ENCODE measurements at places on chromosomes 7 and 10.

- no peak for DNase-seq
These were observed 28.2 kb upstream of the C10orf53 start for GRCh38 chr10:49651039-49651835.

- DNase-seq = no peak
These were observed 2.4 kb downstream of the PKD2L1 start for GRCh38 chr10:100327718-100328009.

DNA sequence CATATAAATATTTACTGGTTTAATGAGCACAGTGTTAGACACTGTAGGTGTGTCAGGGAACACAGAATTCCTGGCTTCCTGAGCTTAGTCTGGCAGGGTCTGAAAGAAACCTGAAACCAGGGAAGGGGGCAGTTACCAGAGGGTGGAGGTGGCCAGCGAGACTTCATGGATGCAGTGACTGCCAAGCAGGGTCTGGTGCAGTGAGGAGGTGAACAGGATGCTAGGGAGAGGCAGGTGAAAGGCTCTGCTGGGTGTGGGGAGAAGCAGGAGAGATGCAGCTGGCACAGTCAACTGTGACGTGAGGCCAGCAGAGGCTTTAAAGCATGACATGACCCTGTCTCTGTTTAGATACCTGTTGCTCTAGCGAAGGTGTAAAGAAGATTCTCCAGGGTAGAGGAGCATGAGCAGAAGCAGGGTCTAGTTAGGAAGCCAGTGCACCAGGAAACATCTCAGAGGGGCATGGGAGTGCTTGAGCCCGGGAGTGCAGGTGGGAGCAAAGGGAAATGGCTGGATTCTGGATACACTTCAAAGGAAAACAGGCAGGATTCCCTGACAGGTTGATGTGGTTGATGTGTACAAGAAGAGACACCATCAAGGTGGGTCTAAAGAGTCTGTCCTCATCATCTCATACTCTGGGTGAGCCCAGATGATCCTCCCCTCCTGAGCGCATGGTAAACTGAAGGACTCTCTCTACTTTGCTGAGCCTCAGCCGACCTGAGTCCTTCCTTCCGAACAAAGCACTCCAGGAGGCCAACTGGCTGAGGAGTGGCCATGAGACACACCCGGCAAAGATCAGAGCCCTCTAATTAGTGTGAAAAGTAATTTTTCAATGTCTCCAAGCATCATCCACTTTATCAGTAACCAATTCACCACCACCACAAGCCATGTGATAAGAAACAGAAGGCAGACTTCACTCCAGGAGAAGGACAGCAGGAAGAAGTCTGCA lies 186.8 kb downstream of the COBL start:
- DNase-seq = no peak

DNA sequence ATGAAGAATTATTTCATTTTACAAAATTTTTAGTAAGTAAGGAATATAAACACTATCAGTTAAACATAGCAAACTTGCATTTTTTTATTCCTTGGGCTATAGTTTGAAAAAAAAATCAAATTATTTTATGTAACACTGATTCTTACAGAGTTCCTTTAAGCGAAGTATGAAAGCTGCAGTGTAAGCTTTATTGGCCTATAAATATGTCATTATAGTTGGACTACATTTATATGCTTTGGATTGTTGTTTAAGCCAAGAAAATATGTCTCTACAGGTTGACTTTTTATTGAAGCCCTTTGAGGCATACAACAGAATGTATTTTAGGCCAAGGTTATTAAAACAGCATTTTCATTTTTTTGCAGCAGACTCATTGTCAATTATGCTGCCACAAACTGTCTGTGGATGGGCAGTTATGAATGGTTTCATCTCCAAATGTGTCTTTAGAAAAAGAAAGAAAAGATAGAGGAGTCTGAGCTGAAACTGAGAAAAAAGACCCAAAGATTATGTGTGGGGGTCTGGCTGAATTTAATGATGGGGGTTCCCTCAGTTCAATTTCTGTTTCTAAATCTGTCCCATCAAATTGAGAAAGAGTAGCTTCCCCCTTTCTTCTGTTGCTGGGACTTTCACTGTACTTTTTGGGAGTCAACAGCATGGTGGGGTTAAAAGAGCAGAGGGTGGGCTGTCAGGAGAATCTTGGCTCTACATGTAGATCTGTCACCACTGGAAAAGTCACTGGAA lies 43.1 kb downstream of the ARID5B start:
- no peak for DNase-seq

GRCh38 chr10:43040482-43041256 lies 36.2 kb upstream of the RET start:
- DNase-seq = no peak

DNA sequence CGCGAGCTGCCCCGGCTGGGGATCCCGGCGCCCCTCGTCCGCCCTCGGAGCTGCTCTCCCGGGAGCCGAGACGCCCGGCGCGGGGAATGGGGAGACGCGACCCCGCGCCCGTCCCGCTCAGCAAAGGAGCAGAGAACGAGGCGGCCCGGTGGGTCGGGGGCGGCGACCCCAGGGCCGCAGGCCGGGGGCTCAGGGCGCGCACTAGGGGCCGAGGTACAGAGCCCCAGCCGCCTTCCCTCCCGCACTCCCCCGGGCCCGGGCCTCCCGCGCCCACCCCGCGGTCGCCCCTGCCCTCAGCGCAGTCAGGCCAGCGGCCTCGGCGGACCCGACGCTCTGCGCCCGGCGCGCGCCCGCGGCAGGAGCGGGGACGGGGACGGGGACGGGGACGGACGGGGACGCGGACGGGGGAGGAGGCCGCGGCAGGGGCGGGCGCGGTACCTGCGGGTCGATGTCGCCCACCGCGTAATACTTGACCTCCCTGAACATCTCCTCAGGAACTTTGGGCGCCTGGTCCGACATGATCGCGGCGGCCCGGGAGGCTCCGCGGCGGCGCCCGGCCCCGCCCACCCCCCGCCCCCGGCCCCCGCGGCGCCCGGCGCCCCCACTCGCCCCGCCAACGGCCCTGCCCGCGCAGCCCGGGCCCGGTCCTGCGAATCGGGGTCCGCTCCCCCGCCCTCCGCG lies 373 bp downstream of the PAXIP1 start:
- peak; percentile 58 for DNase-seq

DNA sequence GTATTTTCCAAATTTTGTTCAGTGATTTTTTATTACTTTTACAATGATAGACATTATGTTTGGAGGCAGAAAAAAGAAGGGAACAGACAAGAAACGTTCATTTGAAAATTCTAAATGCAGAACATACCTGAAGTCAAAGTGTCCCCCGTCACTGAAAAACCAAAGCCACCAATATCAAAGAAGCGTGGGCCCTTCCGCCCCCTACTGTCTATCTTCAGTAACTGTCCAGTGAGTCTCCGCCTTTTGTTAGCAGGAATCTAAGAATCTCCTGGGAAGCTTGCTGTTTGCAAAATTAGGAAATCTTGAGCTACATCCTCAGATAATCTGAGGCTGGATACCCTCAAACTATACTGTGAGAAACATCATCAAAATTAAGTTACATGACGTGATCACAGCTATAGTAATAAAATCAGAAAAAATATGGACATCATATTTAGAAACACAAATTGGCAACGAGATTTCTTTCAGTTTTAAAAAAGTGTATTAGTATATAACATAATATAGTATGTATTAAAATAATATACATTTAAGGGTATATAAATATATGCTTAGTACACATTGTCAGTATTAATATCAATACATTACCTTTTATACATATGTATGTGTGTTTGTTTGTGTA lies 169.3 kb upstream of the AKR1E2 start:
- no peak for DNase-seq

DNA sequence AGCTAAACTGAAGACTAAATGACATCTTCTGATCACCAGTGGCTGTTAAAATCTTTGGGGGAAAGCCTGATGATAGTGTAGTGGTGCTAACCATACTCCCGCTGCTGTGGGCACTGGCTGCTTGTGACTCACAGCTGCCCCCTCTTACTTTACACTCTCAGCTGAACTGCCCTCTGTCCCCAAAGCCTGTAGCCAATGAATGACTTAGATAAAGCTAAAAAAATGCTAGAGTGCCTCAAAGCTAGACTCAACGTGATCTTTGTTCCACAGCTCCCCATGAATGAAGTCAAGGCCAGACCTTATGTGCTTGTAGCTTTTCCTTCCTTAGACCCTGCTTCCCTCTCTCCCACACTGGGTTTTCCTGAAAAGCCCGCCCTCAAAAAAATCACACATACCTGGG lies 6.5 kb downstream of the ZC3HAV1L start:
- no peak for DNase-seq

GRCh38 chr7:22082553-22082885 lies 136.8 kb upstream of the CDCA7L start:
- DNase-seq = no peak

GRCh38 chr10:93290661-93291354 lies 191.3 kb downstream of the MYOF start:
- DNase-seq = no peak

DNA sequence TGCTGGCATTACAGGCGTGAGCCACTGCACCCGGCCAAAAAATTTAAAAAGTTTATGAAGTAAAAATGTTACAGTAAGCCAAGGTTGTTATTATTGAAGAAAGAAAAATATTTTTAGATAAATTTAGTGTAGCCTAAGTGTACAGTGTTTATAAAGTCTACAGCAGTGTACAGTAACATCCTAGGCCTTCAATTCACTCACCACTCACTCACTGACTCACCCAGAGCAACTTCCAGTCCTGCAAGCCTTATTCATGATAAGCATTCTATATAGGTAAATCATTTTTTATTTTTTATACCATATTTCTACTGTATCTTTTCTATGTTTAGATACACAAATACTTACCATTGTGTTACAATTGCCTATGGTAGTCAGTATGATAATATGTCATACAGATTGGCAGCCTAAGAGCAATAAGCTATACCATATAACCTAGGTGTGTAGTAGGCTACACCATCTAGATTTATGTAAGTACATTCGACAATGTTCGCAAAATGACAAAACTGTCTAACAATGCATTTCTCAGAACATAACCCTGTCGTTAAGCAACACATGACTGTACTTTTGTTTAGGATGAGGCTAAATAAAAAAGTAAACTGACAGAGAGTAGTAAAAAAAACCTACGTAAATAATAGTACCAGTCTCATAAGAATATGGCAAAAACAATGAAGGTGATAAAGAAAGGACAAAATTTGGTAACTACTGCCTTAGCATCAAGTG lies 77.8 kb upstream of the FAM133B start:
- no peak for DNase-seq

DNA sequence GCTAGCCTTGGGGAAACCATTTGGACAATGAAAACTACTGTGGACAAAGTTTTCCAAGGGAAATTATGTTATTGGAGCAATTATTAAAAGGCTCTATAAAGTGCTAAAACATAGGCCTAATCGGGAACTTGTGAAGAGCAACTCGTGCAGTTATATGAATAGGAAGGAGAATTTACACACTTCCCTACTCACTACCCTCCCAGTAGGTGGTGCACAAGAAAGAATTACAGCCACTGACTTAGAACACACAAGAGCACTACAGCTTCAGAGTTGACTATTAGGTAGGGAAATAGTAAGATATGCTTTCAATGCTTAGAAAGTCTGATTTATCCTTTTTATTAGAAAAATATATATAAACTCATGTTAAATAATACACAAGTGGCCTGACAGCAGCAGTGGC lies 47.2 kb downstream of the GSAP start:
- DNase-seq = no peak

DNA sequence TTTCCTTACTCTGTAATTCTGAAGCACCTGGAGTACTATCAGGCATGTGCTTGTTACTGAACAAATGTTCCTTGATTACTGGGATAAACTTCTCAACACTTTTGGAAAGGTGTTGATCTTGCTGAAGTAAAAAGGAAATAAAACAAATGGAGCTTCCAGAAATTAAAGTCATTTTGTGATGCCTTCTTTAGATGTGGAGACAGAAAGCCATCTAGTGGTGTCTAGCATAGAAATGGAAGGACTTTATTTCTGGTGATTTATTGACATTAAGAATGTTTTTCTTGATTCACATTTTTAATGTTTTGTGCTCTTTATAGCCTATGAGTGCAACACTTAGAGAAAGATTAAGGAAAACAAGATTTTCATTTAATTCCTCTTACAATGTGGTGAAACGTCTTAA lies 1.4 kb downstream of the SFR1 start:
- no peak for DNase-seq

DNA sequence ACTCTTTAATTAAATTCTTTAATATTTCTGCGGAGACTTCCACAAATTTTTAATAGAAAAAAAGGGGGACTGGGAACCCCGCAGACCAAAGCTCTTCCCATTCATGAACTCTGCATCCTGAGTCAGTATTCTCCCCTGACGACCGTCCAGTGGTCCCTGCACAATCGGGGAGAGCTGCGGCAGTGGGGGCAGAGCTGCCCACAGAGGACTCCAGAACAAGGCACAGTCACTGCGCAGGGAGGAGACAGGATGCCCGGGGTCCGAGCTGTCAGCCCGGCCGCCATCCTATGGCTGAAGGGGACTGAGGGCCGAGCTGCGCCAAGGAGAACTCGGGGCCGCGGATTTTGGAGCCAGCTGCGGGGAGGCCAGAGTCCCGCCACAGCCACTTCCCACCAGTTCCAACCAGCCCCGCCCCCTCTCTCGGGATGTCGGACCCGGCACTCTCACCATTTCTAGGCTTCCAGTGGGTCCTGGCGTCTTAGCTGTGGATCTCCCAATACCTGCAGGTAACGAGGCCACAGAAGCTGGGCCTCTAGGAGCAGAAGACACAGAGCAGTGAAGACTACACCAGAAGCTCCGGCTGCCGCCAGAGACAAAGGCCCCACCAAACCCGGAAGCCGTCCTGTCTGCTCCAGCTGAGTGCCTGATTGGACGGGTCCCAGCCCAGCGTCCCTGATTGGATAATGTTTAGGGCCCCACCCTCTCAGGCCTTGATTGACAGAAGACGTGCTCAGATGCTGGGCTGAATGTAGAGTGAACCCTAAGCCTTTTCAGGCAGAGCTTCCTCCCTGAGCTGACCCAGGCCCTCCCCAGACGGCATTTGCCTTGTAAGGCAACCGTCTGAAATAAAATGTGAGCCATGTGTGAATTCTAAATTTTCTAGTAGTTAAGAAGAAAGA lies at the start of gene ERV3-1:
Gene ERV3-1, minus strand, starts transcription at position 594 of the 899 bp plus-strand sequence. CDS start 13,661 bp downstream, outside the sequence.
- DNase-seq = peak; percentile 93

- no peak for DNase-seq
These were observed 121.5 kb downstream of the SEC23IP start for GRCh38 chr10:120014031-120014430.

- no peak for DNase-seq
These were observed 133.5 kb downstream of the ST7 start for GRCh38 chr7:117086788-117087187.

DNA sequence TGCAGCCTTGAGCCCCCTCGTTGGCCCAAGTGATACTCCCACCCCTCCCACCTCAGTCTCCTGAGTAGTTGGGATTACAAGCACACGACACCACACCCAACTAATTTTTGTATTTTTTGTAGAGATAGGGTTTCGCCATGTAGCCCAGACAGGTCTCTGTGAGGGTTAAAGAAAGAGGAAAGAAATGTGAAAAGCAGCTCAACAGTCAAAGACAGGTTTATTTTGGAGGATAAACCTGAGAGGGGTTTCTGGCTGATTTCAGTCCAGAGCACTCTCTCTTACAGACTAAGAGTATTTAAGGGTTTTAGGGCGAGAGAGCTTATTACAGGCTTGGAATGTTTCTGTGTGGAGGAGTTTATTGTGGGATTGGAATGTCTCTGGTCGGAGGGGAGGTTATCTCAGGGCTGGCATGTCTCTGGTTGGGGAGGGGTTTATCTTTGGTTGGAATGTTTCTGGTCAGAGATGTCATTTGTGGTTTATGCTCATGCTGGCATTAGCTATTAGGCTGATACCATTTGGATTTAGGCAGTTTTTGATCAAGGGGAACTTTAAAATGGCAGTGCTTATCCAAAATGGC lies 26.1 kb upstream of the SNX10 start:
- no peak for DNase-seq

GRCh38 chr10:3745521-3745920 lies 39.5 kb downstream of the KLF6 start:
- DNase-seq = no peak

- no peak for DNase-seq
These were observed 32.3 kb upstream of the TM9SF3 start for GRCh38 chr10:96619120-96619519.
